Thyroid gland (tissue), 4 donors: ENCODE measurements at places on chromosomes 7 and 10.

DNA sequence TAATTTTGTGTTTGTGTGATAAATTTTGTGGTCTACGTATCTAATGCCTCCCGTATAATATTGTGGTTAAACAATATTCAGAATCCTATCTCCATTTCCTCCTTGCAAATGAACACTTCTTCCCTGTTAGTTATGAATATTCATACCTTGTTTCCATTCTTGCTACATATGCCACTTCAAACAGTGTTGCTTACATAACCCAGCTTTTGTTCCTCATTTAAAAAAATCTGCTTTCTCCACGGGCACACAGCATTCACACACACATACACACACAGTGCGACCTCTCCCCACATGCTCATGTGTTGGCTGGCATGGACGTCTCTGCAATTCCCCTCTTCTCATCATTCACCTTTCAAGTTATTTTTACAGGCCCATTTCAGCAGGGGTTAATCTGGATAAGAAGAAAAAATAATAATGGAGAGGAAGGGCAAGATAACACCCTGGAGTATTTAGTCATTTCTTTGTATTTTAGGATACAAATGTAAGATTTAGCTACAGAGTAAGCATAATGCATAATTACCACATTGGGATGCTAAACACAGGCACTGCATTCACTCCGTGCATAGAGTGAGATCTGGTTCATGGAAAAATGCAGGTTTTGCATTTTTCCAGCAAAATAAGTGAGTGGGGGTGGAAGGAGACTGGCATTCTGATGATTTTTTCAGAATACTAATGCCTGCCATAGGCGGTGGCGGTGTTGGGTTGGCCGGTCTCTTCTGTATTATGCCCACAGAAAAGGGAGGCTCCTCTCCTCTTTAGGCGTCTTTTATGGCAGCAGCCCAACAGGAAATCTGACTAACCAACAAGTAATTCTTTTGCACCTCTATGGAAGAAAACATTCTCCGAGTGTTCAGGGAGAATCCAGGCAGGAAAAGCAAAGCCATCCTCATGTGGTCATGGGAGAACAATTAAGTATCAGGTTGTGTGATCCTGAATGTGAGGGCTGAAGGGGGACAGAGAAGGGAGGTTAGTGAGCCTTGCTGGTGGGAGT, 31.7 kb upstream of the ELMO1 start:
- DNase-seq = no peak

DNA sequence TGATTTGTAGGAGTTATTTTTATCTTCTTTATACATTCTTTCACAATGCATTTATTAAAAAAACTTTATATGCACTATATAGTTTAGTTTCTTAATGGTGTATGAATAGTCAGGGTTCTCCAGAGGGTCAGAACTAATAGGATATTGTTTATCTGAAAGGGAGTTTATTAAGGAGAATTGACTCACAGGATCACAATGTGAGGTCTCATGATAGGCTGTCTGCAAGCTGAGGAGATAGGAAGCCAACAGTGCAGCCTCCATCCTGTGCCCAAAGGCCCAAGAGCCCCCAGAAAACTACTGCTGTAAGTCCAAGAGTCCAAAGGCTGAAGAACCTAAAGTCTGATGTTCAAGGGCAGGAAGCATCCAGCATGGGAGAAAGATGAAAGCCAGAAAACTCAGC, 192.8 kb upstream of the AHR start:
- no peak for DNase-seq

DNA sequence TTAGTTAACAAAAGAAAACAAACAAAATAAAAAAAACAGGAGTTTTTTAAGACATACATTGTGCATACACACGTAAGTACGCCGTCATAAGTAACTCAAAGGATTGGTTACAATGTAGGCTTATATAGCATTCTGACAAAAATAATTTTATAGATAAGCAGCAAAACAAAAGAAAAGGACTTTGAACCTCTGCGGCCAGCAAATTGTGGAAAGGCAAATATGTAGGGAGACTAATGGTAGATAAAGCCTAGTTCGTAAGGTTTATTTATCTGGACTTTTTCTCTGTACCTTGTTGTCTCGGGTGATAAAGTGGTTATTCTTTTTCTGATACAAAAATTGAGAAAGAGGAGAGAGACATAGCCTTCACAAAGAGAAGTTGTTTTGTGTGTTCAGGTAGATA, 891.9 kb downstream of the CNTNAP2 start:
- DNase-seq = no peak

- DNase-seq = no peak
These were observed 72.3 kb downstream of the CCDC71L start for GRCh38 chr7:106588422-106589197.

- peak; percentile 33 for DNase-seq
These were observed at the start of gene HGF for GRCh38 chr7:81769891-81770727. TSS of gene HGF (minus strand) at chr7:81770047. CDS start at chr7:81769971, 76 bp downstream.

GRCh38 chr7:25862261-25863004, 289.6 kb upstream of the NFE2L3 start:
- peak; percentile 41 for DNase-seq

DNA sequence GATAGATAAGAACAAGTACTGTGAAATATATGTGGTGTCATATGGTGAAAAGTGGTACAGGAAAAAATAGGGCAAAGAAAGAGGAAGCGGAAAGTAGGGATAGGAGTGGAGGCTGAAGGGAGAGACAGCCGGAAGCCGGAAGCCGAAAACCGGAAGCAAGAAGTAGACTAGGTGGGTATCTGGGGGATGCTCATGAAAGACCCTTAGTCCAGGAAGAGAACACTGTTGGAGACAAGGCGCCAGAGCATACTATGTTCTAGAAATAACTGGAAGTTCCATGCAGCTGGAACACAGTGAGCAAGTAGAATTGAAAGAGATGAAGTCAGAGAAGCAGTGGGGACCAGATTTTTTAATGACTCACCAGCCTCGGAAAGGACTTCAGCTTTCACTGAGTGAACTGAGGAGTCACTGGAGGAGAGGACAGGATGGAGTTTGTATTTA, 22.5 kb downstream of the ST8SIA6 start:
- no peak for DNase-seq

- no peak for DNase-seq
These were observed 30.2 kb upstream of the ABCB4 start for GRCh38 chr7:87505557-87506245.

- no peak for DNase-seq
These were observed 46.3 kb upstream of the ELFN1 start for GRCh38 chr7:1623810-1624209.

DNA sequence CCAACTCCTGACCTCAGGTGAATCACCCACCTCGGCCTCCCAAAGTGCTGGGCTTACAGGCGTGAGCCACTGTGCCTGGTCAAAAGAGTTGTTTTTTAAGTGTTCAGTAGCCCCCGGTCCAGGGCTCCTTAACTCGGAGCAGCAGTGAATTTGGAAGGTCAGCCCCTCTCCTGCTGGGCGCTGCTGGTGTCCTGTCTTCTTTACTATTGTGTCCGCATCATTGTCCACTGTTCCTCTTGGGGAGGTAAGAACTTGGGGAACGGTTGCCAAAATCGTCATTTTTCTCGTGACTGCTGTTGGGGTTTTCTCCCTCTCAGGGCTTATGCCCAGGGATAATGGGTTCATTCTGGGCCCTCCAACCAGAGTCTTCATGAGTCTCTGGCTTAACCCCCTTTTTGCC, 46.7 kb downstream of the CAMK1D start:
- peak; percentile 52 for DNase-seq

- peak; percentile 73 for DNase-seq
These were observed 892.9 kb downstream of the LRMDA start for GRCh38 chr10:76324283-76324682.

- DNase-seq = no peak
These were observed 286.6 kb downstream of the ELMO1 start for GRCh38 chr7:37162106-37162505.

DNA sequence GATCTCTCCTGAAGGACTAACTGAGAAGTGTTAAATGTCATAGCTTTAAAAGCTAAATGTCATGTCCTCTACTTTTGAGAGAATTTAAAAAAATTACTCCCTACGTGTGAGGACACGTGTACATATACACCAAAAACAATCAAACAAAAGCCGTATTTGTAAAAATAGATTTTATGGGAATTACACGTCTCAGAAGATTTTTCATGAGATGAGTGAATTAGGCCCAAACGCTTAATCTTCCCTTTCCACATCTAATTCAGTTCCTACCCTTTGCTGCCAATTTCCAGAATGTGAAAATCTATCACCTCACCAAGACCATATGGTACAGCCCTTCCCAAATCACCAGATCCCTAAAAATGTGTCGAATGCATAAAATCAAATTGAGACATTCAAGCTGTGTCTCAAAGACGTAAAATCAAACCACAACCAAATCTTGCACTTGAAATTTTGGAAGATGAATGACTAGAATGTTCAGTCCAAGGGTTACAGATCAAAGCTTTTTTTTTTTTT, 1.0 kb upstream of the CTTNBP2 start:
- DNase-seq = no peak

- no peak for DNase-seq
These were observed 118.7 kb upstream of the CDK6 start for GRCh38 chr7:92955081-92955480.

DNA sequence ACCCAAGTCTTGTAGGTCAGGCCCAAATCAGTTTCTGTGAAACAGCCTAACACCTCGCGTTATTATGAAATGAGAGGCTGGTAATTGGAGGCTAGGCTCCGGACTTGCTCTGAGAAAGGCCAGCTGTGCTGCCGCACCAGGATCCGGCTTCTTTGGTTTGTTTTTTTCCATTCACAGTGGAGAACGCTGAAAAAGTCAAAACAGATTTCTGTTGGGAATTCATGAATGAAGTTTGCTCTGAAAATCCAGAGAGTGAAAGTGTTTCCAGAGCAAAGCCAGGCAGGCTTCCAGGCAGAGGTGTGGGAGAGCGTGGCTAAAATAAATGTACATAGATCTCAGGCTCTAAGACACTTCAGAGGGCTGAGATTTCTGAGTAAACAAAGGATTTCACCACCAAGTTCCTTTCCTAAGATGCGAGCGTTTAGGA, 240.1 kb downstream of the TRIL start:
- no peak for DNase-seq

DNA sequence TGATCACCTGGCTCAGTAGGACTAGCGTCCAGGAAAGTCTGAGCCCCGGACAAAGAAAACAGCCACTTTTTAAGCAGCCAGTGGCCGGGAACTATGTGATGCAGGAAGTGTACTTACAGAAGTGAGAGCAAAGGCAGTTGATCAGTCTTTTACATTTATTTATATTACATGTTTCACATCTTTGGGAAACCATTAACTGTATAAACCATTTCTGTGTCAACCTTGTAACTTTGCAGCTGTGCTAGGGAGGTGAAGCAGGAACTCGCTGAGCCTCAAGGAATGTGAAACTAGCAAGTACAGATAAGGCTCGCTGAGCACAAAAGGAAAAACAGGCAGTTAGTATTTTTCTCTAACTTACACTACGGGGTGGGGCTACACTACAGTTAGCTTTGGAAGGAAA, 39.9 kb upstream of the HECW1 start:
- DNase-seq = peak; percentile 32

DNA sequence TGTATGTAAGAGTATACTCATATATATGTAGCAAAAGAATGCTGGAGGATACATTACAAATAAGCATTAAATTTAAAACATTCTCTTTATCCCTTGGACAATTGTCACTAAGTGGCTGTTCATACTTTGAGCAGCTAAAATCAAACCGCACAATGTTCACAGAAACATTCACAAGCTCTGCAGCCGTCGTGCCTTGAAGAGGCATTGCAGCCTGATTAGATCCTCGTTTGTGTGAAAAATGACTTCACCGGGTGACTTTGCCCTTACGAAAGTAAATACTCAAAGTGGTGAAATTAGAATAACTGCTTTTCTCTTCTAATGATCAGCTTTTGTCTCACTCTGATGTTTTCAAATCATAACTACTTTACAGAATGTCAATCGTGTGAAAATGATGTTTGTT, 319.0 kb downstream of the GFRA1 start:
- DNase-seq = no peak

DNA sequence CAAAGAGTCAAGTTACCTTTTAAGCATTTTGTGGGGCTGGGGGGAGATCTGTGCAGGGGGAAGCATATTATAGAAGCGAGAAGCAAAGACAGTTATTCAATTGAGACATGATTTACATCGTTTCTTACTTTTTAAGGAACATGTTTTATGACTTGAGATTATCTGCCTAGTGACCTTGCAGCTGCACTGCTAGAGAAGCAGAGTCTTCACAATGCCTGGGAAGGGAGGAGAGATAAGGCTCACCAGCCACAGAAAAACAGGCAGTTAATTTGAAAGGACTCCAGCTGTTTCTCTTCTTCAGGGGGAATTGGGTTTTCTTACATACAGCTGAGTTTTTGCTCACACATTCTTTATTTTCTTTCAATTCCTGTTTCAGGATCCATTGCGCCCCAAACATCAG, 31.0 kb downstream of the PHYH start:
- DNase-seq = no peak

GRCh38 chr10:12228851-12229250, 32.9 kb downstream of the CDC123 start:
- DNase-seq = no peak

DNA sequence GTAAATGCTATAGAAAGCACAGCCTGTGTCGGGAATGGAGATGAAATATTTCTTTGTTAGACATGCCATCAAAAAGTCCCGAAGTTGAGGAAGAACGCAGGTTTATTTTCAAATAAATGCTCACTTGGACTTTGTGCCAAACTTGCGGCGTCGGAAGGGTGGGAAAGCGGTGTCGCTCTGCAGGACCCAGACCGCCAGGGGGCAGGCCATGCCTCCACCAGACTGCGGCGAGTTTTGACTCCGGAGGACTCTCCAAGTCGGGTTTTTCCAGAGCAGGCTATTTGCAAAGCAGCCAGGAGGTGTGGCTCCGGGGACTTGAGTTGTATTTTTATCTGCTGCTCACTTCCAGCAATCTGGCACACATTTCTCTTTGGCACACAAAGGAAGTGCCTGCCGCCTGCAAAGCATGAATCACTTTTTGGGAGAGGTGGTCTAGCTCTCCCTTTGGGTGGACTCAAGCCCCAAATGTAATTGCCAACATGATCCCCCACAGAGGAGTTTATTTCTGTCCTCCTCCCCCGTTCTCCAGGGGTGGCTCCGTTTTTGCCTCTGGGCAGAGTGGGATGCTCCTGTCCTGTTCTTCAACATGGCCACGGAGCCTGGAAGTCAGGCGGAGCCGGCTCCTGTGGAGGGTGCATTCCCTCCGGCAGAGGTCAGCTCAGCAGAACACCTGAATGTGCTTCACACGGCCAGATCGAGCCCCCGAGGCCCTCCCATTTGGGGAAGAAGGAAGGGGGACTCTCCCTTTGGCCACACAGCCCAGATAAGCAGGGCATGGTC, 82.3 kb upstream of the GPR26 start:
- peak; percentile 94 for DNase-seq

DNA sequence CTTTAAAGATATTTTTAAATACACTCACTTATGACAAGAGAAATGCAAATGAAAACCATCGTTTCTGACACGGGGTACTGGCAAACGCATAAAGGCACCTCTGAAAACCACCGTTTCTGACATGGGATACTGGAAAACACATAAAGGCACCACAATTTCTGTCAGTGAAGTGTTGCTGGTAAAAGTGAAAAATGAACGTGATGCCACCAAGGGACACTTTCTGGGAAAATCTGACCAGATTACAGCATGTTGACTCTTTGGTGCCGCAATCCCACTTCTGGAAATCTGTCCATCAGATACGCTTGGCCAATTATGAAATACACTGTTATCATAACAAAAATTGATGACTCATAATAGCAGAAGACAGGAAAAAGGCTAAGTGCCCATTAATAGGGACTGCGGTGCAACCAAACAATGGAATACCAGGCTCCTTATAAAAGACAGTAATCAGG, 131.7 kb downstream of the ZMYND11 start:
- no peak for DNase-seq

- DNase-seq = no peak
These were observed 35.8 kb upstream of the DNAAF5 start for GRCh38 chr7:690478-691360.
